ENCODE measurements at places on chromosomes 4 and X.

DNA sequence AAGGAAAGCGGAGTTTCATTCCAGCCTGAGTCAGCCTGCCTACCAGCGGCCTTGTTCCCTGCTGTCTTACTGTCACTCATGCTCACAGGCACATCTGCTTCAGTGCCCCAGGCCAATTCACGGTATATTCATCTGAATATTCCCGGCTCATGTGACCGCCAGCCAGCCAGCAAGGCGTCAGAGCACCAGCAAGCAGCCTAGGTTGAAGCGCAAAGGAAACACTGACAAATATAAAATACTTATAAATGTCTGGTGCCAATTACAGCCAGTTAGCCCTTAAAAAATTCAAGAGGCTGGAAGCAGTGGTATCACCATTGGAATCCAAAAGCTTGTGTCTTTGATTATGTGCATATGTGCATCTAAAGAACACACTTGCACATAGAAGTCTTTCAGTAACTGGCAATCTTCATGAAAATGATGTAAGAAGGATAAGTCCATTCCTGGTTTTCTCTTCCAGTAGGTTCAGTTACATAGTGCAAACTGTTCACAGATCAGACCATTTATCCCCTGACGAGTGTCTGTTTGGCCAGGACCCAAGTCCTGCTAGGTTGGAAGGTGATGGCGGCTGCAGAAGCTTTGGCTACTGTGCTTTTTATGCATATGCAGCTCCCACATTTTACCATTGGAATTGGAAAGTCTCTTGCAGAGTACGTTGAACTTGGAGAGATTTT lies 61.3 kb downstream of the LUZP4 start:
- DNase-seq = peak; percentile 71

GRCh38 chr4:81148576-81148975 lies 66.4 kb downstream of the PRKG2 start:
- no peak for DNase-seq

- no peak for DNase-seq
Measured at GRCh38 chrX:40440866-40441265, 139.9 kb upstream of the ATP6AP2 start.

DNA sequence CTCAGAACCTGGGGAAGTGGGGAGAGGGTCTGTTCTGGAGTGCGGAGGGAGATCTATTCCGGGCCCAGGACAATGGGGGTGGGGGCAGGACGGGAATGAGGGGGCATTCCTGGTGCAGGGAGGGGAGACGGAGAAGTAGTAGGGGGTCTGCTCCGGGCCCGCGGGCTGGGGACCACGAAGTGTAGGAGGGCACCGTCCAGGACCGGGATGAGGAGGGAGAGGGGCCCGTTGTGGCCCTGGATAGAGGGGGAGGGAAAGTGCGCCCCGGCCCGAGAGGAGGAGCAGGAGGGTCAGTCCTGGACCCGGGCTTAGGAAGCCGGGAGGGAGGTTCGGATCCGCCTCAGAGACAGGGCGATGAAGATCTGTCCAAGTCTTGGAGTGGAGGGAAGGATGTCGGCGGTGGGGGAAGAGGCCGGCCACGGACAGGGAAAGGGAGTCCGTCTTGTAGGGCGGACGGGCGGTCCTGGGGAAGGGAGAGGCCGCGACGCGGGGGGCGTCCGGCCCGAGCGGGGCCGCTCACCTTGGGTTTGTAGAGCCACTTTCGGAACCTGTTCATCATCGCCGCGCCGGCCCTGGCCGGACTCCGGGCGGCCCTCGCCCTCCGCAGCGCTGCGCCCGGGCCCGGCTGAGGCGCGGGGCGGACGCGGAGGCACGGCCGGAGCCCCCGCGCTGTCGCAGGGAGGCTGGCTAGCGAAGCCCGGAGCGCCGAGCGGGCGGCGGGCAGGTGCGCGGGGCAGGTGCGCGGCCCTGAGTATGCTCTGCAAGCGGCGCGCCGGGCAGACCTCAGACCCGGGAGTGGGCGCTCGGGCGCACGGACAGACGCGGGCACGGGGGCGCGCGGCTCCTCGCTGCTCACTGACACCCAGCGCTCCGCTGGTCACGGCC lies at the start of gene ZFYVE28:
Gene ZFYVE28 (minus strand): TSS at position 881 of the 885 bp plus-strand sequence. CDS start 322 bp downstream, at position 559.
- peak; percentile 32 for DNase-seq

GRCh38 chrX:30215357-30215843 lies at the start of gene MAGEB2:
Gene MAGEB2 (plus strand): TSS chrX:30215563. CDS start chrX:30218581, 3,018 bp downstream.
- DNase-seq = no peak

- peak; percentile 31 for DNase-seq
Measured at GRCh38 chr4:187380181-187380581, 615.4 kb upstream of the ZFP42 start.

DNA sequence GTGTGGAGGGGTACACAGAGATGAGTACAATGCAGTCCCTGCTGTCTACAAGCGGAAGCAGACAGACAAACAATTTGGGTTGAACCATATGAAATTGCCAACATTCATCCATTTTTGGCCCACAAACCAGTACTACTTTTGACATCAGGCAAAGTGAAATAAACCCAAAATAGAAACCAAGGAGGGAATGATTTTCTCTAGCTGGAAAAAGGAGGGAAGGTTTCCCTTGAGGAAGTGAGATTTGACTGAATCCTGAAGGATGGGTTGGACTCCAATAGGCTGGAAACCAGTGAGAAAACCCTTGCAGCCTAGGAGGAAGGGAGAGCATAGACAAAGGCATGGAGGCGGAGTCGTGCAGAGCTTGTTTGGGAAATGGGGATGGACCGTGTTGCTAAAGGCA lies 63.5 kb upstream of the PJA1 start:
- DNase-seq = no peak

DNA sequence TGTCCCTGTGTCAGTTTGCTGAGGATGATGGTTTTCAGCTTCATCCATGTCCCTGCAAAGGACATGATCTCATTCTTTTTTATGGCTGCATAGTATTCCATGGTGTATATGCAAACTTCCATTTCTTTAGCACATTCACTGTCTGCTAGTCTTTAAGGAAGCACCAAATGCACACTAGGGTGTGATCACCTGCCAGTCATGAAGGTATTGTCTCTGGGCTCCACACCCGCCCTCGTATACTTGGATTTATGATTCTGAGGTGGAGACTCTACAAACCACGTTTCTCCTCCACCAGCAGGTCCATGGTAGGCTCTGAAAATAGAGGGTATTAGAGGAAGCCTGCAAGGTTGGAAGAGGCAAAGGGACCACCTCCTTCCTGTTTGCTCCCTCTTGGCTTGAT lies 75.9 kb upstream of the MAML3 start:
- no peak for DNase-seq

DNA sequence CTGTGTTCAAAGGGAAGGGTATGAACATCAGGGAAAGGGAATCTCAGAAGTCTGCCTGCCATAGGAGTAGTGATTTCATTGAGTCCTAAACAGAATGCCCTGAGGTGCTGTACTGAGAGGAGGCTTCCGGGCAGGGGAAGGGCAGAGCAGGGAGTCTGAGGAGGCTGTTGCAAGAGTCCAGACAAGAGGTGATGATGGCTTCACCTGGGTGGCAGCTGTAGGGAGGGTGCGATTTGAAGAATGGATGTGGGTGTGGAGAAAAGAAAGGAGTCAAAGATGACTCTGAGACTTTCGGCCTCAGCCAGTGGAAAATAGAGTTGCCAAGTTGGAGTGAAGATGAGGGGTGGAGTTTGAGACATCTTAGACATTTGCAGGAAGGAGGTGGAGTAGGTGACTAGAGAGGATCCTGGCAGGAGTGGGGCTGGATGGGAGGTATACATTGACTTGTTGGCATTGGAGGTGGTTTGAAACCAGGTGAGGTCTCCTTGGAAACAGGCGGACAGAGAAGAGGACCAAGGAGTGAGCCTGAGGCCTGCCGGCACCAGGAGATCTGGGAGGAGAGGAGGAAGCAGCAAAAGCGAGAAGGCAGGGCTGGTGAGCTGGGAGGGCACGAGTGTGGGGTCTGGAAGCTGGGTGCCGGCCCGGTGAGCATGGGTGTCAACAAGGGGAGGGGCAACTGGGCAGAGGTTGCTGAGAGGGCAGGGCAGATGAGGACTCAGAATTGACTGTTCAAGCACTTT lies 24.2 kb downstream of the TBC1D14 start:
- no peak for DNase-seq

GRCh38 chr4:88600176-88600838 lies 8.0 kb downstream of the HERC3 start:
- peak; percentile 72 for DNase-seq

- DNase-seq = no peak
Measured at GRCh38 chrX:37679888-37680287, 5.7 kb upstream of the XK start.

DNA sequence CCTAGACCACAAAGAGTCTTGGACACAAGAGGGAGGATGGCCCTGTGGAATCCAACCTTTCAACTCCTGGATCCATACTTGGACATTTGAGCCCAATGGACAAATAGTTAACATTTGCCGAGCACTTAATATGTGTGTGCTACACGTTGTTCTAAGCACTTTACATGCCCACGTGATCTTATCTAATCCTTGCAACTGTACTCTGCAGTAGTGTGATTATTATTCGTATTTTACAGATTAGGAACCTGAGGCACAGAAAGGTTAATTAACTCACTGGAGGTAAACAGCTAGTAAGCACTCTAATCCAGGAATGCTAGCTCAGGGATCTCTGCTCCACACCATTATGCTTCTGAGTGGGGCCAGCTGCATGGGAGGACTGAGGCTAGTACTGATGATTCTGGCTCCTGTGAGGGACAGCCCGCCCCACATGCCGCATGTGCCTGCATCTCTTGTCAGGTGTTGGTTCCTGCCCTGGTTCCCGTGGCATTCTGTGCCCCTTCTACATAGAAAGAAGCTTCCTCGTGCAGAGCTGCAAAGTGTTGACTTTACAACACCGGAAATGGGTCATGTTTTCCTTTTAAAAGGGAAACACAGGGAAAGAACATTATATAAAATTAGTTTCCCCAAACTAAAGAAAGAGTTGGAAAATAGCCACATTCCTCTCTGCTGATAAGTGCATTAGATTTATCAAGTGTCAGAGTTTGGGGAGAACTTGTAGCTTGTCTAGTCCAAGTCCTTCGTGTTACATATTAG lies 34.8 kb downstream of the PLAC1 start:
- peak; percentile 48 for DNase-seq

DNA sequence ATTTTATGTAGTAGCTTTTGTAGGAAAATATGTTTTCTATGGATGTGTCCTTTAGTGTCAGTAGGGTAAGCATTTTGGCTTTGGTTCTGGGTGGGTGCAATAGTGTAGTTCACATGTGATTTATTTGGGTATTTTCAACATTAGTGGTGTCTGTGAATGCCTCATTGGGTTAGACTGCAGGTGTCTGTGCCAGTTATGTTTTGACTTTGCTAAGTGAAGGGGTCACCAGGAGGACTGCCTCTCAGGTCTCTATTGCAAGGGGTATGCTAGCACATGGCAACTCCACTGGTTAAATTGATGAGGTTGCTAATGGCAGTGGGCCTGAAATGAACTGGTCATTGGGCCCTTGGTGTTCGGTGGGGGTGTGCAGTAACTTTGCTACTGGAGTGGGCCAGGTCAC lies 467.1 kb downstream of the NAF1 start:
- no peak for DNase-seq
